ENCODE measurements at places on chromosomes 16 and 17. TPM values are rescaled to one million over a fixed set of nuclear protein-coding genes. Genes with fewer than 3 reads are reported as not detected.

Gene KIF19
- polyA plus RNA-seq, result 0.02 TPM

Gene FBXO39
- polyA plus RNA-seq, result 0.23 TPM

Gene FOXL1
- 0.31 TPM for polyA plus RNA-seq

Gene SPATA22
- not detected for polyA plus RNA-seq

Gene GRAP
- 0.17 TPM for polyA plus RNA-seq

Gene ITGB3
- polyA plus RNA-seq, result not detected

DNA sequence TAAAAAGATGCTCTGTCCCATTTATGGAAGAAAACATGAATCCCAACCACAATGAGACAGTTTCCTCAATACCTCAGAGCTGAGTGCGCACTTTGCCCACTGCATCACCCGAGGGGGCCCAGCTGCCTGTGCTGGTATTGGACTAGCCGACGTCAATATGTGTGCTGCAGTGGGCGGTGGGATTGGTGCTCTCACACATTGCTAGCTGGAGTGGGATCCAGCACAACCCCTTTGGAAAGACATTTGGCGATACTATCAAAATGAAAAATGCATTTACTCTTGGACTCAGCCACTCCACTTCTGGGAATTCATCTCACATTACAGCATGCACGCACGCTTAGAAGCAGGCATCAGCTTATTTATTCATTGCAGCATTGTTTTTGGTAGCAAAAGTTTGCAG is 289.2 kb upstream of the FOXF1 start:
- no peak for DNase-seq

- DNase-seq, result no peak
Observed at GRCh38 chr16:82603784-82604411, 22.9 kb upstream of the CDH13 start.

DNA sequence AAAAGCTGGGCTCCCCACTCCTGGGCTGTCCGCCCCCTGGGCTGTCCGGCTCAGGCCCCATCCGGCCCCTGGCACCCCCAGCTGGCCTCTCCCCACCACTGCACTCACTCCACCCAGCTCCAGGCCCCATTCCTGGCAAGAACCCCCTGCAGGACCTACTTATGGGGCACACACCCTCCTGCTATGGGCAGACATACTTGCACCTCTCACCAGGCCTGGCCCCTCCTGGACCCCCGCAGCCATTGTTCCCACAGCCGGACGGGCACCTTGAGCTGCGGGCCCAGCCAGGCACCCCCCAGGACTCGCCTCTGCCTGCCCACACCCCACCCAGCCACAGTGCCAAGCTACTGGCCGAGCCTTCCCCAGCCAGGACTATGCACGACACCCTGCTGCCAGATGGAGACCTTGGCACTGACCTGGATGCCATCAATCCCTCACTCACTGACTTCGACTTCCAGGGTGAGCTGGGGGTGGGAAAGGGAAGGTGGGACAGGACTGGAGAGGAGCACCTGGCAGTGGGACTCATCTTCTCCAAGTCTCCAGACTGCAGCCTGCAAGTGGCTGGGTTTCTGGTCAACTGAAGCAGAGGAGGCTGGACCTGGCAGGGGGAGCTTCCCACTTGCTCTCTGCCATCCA is 17.6 kb downstream of the UNC119 start:
- no peak for DNase-seq

DNA sequence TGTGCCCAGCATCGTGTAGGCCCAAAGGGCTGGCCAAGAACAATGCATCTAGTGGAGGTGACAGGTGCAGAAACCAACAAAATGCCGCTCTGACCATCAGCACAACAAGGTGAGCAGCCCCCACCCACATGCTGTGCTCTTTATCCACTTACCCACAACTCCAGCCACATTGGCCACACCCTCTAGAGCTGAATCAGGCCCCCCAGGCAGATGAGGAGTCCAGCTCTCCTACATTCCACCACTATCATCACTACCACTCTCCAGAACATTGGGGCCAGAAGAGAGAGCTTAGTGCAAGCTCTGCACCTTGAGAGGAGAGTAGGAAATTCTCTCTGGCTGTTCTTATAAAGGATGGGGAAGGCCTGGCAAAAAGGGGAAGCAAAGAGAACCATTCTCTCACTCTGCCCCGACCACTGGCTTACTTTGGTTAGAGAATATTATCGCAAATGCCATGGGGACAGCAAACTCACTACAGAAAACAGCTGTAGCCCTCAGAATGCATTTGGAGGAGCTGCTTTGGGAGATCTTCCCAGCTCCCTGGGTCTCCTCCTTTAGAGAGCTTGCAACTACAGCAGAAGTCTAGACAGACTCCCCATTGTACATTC is 75.0 kb downstream of the TMEM132E start:
- DNase-seq, result no peak

DNA sequence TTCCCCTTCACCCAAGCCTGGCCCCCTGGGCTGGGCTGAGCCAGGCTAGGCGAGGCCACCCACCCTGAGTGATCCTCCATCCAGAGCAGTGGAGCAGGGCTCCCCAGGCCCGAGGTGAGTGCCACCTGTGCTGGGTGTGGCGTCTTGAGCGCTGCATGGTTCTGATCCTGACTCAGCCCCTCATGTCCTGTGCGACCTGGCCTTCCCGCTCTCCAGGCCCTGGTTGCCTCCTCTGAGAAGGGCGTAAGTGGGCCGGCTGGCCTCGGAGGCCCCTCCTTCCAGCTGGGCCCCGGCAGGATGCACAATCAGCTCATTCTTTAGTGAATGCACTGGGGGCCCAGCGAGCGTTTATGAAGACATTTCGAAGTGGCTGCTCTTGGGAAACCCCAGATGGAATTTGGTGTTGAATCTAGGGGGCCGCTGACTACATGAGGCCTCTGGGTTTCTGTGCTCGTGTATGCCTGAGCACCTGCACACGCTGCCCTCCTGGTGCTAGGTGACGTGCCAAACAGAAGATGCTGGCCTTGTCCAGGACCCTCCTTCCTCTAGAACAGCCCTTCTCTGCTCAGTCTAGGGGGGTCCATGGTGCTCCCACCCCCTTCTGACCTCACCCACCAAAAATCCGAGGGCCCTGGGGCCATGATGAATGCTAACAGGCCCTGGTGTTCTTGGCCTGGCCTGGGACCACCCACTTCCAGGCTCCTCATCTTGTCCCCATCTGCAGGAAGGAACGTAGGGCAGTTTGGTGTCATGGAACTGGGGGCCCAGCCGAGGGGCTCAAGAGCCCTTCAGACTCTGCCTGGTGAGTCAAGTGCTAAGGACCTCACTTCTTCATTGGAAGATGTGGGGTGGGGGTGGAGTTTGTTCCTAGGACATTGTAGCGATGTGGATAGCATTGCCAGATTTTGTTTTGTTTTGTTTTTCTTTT is 3.6 kb upstream of the TMEM92 start:
- no peak for DNase-seq

DNA sequence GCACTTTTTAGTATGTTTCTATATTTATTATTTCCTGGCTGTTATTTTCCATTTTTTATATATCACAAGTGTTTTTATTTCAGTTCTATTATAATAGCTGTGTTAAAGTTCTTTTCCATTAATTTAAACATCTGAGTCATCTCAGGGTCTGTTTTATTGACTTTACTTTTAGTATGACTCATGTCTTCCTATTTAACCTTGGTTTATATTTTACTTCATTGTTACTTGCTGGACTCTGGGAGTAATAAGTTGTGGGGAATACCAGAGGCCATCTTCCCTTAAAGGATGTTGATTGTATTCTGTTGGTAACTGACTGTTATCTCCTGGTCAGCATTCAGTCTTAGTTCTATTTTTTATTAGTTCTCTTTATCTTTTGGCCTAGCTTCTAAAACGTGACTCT is 1508.2 kb downstream of the CDH11 start:
- DNase-seq, result peak; percentile 40

GRCh38 chr16:20626966-20627365 is 50.8 kb upstream of the ACSM2B start:
- no peak for DNase-seq
